ENCODE measurements at places on chromosomes 4 and X. TPM values are rescaled to one million over a fixed set of nuclear protein-coding genes. Genes with fewer than 3 reads are reported as not detected.

DNAAF6 gene
- not detected for total RNA-seq

CFI gene
- 20.5 TPM for total RNA-seq

LINC00632 gene
- total RNA-seq = 22.8 TPM

USP17L25 gene
- not detected for total RNA-seq

FGA gene
- not detected for total RNA-seq

MAGEA6 gene
- total RNA-seq = not detected

DRP2 gene
- total RNA-seq = 0.19 TPM

CT83 gene
- total RNA-seq = not detected

GPR143 gene
- not detected for total RNA-seq

ACOX3 gene
- total RNA-seq = 17.2 TPM

MCUB gene
- 4.4 TPM for total RNA-seq

CACNA1F gene
- 2.7 TPM for total RNA-seq

CNKSR2 gene
- 5.0 TPM for total RNA-seq

MID1 gene
- total RNA-seq = 29.9 TPM

NHS gene
- total RNA-seq = 2.0 TPM

TENM3 gene
- 9.4 TPM for total RNA-seq

NOX1 gene
- 1.9 TPM for total RNA-seq

SMARCA1 gene
- 4.8 TPM for total RNA-seq

LNX1 gene
- 28.2 TPM for total RNA-seq

SORCS2 gene
- 9.9 TPM for total RNA-seq

ASB9 gene
- total RNA-seq = not detected

GRPR gene
- not detected for total RNA-seq

ABCB7 gene
- 59.4 TPM for total RNA-seq

PFKFB1 gene
- not detected for total RNA-seq

NDST3 gene
- total RNA-seq = not detected

PCYT1B gene
- total RNA-seq = not detected

USP38 gene
- 17.3 TPM for total RNA-seq

MGARP gene
- not detected for total RNA-seq

DCAF12L1 gene
- total RNA-seq = not detected

GK2 gene
- not detected for total RNA-seq

ZBED1 gene
- total RNA-seq = 48.7 TPM
